SK-N-MC (cell line): ENCODE measurements at places on chromosomes 4 and X.

- DNase-seq: no peak
Measured at GRCh38 chr4:1400191-1400805, 5.9 kb downstream of the NKX1-1 start.

DNA sequence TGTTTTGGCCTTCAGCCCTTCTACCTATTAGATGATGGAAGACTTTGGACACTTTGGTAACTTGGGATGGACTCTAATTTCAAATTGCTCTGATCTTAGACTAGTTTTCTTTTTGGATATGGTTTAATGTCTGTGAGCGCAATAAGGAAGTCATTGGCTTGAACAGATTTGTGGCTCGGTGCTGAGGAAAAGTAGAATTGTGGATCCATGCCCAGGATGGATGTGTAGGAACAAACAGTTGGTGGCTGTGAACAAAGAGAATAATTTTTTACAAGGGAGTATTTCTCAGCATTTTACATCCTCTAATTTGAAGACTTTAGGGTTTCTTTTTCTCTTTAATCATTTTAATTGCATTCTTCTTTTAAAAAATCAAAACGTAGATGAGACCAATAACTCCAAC lies 327.1 kb downstream of the GLUD2 start:
- no peak for DNase-seq

DNA sequence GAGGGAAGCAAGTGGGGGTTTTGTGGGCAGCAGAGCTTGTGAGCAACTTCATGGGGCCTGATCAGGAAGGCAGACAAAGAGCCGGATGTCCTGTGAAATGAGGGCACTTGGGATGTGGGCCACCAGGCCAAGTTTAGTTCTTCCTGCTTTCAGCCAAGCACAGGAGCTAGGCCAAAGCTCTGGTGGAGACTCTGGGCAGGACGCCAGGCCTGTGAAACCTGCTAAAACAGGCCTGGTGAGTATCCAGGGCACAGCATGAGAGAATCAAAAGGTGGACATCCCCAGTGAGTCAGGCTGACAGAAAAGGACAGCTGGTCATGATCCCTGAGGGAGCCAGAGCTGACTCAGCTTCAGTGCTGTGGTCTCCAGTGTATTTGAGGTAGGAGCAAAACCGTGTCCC lies 95.7 kb downstream of the NPNT start:
- no peak for DNase-seq

DNA sequence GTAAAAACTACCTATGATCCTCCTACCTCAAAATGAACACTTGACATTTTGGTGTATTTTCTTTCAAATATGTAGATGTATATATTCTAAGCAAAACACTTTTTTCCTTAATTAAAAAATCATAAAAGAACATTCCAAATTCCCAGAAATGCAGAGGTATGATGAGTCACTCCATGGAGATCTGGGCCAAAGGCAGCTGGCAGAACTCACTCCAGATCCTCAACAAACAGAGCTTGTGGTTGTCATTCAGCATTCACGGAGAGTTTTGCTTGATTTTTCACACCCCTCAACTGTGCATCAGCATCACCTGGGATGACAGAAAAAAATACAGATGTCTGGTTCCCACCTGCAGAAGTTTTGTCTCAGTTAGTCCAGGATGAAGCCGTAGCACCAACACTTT lies 144.6 kb downstream of the KIT start:
- DNase-seq: no peak

GRCh38 chr4:75512386-75513211 lies 1.6 kb downstream of the RCHY1 start:
- no peak for DNase-seq

GRCh38 chrX:21730026-21730425 lies 27.9 kb downstream of the SMPX start:
- DNase-seq: no peak

DNA sequence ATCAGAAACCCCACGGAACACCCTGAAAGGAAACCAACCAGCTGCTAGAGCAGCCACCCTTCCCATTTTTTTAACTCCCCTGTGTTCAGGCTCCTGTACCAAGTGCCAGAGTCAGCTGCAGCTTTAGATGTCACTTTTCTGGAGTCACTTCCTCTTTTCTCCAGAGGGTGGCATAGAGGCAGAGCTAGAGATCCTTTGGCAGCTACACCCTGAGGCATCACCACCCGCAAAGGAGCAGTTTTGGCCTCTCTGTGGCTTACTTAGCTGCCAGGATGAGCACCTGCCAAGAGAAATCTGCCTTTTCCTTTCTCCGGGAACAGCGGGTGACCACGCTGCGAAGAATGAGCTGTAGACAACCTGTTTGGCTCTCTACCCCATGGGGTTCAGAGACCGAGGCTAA lies 58.0 kb upstream of the CHRDL1 start:
- no peak for DNase-seq

DNA sequence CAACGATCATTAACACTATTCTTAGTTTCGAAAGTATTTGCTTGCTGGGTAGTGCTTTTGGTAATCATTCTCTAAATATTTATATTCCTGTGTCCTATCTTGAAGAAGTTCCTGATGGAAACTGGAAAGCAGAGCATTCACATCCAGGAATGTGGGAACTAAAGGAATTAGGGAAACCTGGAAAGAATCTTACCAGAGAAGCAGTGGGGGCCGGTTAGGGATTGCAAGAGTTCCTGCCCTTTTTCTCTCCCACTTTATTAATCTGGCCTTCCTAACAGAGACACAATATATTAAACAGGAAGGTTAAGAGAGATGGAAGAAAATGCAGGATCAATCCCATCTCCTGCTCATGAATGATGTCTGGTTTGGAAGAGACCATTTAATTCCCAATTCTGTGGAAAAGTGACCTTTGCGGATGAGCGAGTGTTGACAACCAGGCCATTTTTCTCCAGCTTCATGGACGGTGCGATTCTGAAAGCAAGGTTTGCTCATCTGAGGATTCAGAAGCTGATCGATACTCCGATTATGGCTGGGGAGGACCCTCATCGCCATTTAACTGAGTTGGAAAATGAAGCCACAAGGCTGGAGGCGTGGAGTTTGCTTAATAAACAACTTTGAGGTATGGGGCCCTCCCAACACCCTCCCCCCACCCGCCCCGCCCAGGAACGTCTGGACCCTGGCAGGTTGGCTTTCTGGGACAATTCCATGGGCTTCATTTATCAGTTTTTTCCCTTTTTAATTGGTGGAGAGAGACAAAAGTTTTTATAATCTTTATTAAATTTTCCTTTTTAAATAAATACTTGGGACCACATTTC lies 52.3 kb downstream of the C4orf51 start:
- DNase-seq: no peak

- no peak for DNase-seq
Measured at GRCh38 chrX:19887911-19888879, 795 bp upstream of the SH3KBP1 start.
